ENCODE measurements at places on chromosomes 11 and 22.

DNA sequence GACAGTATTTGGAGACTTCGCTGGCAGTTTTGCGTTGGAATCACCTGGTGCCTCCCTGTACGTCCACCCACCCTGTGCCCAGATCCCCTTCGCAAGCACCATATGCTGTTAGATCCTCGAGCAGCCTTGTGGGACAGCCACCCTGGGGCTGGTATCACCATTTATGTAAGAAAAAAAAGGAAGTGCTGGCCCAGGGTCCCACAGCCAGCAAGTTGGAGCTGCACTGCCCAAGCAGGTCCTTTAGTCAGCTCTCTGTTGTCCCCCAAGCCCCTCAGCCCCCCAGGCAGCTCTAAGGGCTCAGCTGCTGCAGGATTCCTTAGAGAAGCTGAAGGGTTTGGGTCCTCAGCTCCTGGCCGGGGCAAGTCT is 80.3 kb downstream of the FBLN1 start:
- DNase-seq = no peak

DNA sequence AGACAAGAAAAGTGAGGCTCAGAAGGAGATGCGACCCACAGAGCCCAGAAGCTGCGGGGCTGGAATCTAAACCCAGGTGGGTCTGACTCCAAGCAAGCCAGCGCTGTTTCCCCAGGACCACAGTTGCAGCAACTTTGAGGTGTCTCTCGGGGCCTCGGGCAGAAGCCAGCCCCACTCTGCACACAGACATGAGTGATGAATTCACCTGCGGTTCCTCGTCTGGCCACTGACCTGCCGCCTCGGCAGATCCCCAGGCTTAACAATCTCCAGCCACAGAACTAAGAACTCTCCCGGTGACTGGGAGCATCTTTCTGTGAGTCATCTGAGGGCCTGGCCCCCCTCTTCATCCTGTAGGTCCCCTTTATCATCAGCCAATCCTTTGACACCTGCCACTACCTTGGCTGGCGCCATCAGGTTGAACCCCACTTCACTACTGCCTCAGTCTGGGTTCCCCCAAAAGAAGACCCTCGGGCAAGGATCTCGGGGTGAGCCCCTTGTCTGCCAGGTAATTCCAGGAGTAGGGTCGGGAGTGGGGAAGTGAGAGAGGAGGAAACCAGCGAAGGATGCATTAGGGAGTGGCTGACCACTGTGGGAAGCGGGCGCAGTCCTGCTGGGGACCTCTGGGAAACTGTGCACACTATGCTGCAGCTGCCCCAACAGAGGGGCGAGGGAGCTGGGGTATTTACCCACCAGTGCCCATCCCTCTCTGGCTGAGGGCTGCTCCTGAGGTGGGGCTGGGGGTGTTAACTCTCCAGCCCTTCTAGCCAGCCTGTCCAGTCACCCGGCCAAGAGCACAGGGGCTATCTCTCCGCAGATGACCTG is 33.0 kb upstream of the MN1 start:
- no peak for DNase-seq

GRCh38 chr11:71563406-71563805 is 2.0 kb upstream of the KRTAP5-10 start:
- DNase-seq = no peak

DNA sequence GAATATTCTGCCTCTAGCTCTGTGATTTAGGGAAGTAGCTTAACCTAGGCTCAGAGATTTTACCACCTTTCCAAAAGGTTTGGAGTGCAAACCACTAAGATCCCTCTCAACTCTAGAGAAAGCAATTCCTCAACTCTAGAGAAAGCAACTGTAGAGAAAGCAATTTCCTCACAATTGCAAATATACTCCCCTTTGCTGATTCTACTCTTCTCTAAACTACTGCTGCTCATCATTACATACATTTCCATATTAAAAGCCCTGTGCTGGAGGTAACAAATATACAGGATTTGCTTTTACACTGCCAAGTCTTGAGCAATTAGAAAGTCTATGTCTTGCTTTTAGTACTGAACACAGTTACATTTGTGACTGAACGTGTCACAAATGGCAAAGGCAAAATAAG is 48.2 kb downstream of the ALG9 start:
- no peak for DNase-seq

GRCh38 chr22:28187612-28188011 is 268.6 kb upstream of the PITPNB start:
- no peak for DNase-seq

GRCh38 chr11:120137187-120137610 is 714 bp downstream of the TRIM29 start:
- DNase-seq = no peak

GRCh38 chr22:48898524-48899250 is 929.0 kb downstream of the BRD1 start:
- no peak for DNase-seq

GRCh38 chr22:26172389-26172990 is 3.2 kb downstream of the SEZ6L start:
- DNase-seq = peak; percentile 4

GRCh38 chr22:37258005-37258752 is 14.1 kb upstream of the RAC2 start:
- no peak for DNase-seq

GRCh38 chr11:2436013-2436520 is 8.2 kb downstream of the TRPM5 start:
- DNase-seq = no peak

GRCh38 chr11:64529559-64530520 is 61.2 kb upstream of the SLC22A12 start:
- no peak for DNase-seq

DNA sequence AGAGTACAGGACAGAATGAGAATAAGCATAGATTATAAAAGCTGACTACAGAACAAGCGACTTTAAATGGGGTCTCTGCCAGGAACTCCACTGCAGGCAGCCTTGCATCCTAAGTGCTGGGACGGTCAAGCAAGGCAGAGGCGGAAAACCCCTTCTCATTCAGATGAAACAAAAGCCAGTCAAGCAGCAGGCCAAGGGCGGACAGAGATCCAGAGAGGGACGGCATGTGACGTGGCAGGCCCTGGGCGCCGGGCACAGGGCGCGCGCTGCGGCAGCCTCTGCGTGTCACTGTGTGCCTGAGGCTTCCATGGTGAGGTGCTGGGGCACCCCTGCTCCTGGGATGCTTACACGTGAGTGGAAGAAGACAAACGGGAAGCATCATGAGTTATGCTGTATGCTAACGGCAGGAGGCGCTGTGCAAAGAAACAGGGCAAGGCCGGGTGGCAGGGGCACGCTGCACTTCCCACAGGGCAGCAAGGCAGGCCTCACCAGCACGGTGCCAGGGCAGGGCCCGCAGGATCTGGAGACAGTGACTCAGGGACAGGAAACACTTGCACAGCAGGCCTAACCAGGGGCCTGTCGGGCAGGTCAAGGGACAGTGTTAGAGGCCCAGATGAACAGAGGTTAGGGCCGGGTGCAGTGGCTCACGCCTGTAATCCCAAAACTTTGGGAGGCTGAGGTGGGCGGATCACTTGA is 6.2 kb downstream of the TOLLIP start:
- DNase-seq = no peak

GRCh38 chr11:85946221-85946620 is 91.0 kb downstream of the CCDC83 start:
- DNase-seq = no peak

GRCh38 chr11:10872097-10872496 is 14.2 kb upstream of the ZBED5 start:
- no peak for DNase-seq

DNA sequence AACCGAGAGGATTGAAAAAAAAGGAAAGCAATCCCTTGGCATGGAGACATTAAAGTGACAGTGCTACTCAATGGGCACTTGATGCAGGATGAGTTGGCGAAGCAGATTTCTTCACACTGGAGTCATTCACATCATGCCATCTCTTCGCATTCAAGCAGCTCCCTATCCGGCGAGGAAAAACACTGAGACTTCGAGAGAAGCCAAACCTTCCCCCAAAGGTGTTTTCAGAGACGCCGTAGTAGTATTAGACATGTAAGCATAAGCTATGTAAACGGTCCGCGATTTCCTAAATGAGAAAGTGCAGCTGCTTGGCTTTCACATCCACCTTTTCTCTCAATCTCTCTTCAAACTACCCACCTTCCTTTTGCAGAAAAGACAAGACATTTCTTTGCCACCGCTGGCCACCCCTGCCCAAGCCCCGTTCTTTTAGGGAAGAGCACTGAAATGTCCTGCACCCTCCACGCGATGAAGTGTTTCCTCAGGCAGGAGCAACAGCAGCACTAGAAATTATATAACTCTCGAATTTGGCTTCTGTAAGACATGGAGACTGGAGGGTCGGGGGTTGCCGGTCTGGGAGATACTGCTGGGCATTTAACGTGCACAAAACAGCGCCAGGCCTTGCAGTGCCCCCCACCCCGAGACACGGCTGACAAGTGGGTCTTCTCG is at the start of gene DLG2:
Gene DLG2, minus strand, starts transcription at position 13 of the 666 bp plus-strand sequence.
- peak; percentile 16 for DNase-seq
